ENCODE measurements at places on chromosomes 16 and 17. TPM values are rescaled to one million over a fixed set of nuclear protein-coding genes. Genes with fewer than 3 reads are reported as not detected.

The ABCA9 gene
- total RNA-seq = 23.3 TPM

The C17orf67 gene
- 0.73 TPM for total RNA-seq

The OR1E2 gene
- not detected for total RNA-seq

The SYNGR2 gene
- 11.2 TPM for total RNA-seq
